ENCODE measurements at places on chromosomes 11 and 22.
A peak's percentile ranks its signal among the peaks of the same experiment; 100 is the strongest.

GRCh38 chr11:65897020-65897471, 3.1 kb downstream of the FOSL1 start:
- DNase-seq, result no peak

DNA sequence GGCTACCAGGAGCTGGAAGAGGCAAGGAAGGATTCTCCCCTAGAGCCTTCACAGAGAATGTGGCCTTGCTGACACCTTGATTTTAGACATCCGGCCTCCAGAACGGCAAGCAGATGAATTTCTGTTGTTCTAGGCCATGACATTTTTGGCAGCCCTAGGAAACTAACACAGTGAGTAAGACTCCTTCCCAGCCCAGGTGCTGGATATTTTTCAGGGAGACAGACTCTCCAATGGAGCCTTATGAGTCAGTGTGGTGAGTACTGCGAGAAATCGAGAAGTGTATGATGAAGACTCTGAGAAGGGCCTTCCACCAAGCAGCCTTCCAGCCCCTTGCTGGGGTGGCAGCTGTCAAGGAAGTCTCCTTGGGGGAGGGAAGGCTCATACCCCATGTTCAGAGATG, 114.4 kb downstream of the OSBP2 start:
- DNase-seq, result no peak

- no peak for DNase-seq
These were observed 71.5 kb downstream of the TYR start for GRCh38 chr11:89249196-89249595.

- DNase-seq, result no peak
These were observed 1231.4 kb downstream of the BRD1 start for GRCh38 chr22:48596111-48596850.

GRCh38 chr11:3123305-3123704, 41.8 kb downstream of the OSBPL5 start:
- peak; percentile 16 for DNase-seq

GRCh38 chr11:77172666-77172982, 44.6 kb downstream of the MYO7A start:
- DNase-seq, result no peak

DNA sequence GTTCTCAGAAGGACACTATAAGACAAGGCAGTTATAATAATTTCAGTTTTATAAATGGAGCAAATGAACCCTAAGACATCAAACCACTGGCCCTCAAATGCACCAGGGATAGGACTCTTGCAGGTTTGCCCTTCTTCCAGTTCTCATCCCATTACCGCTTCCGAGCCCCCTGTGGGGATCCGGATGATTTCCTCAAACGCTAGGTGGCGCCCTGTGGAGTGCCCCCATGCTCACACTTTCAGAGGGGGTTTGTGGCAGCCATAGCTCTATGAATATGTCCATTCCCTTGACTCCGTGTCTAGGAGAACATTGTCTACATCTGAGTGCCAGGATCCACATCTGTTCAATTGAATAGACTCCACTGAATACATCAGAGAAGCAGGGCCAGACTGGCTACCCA, 816.3 kb downstream of the NTM start:
- DNase-seq, result no peak

DNA sequence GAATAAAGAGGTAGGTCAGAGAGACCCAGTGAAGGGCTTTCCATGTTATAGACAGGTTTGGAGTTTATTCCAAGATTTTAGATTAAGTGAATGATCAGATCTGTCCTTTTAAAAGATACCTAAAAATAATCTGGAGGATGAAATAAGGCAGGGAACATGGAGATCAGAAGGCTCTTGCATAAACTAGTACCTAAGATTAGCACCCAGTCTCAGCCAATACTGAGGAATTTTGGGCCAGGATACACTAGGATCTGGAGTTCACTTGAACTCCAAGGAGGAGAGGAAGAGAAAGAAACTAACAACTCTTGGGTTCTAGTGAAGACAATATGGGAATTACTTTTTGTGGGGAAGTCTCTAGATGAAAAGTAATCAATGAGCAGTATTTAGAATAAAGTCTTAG, 47.9 kb upstream of the RAPSN start:
- DNase-seq, result no peak

DNA sequence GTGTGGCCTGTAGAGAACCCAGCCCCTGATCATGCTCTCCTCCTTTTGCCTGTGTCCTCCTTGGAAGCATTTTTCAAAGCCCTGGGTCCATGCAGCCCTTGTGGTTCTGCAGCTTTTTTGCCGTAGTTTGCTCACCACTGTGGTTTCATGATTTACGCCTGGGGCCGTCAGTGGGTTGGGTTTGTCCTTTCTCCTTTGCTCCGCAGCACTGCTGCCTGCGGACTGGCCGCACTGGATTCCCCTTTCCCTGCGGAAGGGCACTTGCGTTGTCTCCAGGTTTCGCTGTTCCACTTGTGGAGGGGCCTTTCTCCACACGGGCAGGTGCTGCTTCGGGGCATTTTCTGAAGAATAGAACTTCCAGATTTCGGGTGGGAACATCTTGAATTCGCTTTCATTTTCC, 1260.9 kb downstream of the BRD1 start:
- no peak for DNase-seq

DNA sequence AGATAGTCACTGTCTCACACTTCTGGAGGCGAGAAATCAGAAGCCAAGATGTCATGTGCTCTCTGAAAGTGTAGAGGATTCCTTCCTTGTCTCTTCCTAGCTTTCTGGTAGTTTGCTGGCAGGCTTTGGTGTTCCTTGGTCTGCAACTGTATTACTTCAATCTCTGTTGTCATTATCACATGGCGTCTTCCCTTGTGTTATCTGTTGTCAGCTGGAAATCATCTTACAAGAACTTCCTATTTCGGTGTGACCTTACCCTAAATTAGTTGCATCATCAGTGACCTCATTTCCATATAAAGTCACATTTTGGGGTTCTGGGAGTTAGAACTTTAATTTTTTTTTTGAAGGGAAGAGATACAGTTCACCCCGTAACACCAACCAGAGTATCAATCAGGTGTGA, 3.3 kb upstream of the LIN7C start:
- no peak for DNase-seq

- DNase-seq, result no peak
These were observed 6.6 kb upstream of the BARX2 start for GRCh38 chr11:129368889-129369672.

All from hematopoietic multipotent progenitor cell treated with erythropoietin and hydrocortisone succinate and interleukin-3 and kit ligand, for 17 days (in vitro differentiated cells).